Mesenchymal stem cell (in vitro differentiated cells and primary cell): ENCODE measurements at places on chromosomes 5 and 9.

- H3K4me3 ChIP-seq: no peak overlapping the region
- H3K27me3 ChIP-seq: no peaks in the 10 kb centered on the region
- no peak overlapping the region for H3K27ac ChIP-seq
- H3K36me3 ChIP-seq: no peaks in the 10 kb centered on the region
Observed at GRCh38 chr9:72453797-72454196, 67.6 kb upstream of the TMC1 start.

DNA sequence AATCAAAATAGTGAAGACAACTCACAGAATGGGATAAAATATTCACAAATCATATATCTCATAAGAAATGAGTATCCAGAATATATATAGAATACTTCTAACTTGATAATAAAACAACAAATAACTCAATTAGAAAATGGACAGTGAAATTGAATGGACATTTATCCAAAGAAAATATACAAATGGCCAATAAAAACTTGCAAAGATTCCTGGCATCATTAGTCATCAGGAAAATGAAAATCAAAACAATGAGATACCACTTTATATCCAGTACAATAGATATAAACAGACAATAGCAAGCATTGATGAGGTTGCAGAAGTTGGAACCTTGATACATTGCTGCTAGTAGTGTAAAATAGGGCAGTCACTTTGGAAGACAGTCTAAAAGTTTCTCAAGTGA lies 12.8 kb upstream of the TLR4 start:
- no peaks in the 10 kb centered on the region for H3K4me1 ChIP-seq
- H3K36me3 ChIP-seq: no peaks in the 10 kb centered on the region
- no peaks in the 10 kb centered on the region for H3K27me3 ChIP-seq
- no peak overlapping the region for H3K4me3 ChIP-seq
- H3K27ac ChIP-seq: no peak overlapping the region
- DNase-seq: no peak

DNA sequence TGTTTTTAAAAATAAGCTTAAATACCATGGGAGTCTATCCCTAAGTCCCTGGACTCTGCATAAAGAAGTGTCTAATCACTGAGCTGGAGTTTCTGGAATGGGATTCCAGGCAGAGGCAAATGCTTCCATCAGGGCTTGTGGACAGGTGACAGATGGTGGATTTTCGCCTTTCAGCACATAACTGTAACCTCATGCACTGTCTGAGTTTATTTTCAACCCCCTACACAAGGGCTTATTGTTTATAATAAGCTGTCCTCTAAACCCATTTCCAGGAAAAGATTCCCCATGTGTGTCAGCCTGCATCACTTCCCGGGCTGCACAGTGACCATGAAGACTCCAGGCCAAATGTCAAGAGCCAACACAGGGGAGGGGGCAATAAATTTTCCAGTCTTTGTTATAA lies 264.0 kb downstream of the PIK3R1 start:
- H3K4me3 ChIP-seq: no peak overlapping the region
- DNase-seq: peak; percentile 67

DNA sequence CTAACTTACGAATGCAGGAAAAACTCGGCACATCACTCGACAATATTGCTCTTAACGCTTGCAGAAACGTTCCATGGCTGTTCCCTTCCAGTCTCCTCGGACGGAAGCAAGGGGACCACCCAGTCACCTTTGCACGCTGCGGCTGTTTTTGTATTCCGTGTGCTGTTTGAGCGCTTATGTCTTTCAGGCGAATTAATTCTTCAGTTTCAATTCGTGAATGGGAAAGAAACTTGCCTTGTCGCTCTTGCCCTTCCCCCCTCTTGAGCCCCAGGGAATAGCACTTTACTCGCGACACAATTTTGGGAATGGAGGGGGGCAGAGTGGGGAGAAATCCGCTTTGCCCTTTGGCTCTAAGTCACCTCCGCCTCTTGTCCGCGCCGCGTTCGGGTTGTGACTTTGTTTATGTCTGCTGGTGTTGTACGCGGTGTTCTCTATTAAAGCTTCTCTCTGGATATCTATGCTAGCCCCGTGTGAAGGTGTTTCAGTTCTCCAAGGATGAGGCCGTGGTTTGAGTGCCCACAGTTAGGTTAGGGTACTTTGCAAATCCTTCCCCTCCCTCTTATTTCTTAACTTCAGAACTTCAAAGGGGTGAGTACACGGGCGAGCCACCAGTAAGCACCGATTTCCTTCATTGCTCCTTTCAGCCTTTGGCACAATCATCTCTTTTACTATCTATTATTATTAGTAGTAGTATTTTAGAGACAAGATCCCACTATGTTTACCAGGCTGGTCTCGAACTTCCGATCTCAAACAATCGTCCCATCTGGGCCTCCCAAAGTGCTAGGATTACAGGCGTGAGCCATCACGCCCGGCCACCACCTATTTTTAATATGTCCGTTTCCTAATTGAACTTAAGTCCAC lies 2.7 kb downstream of the FOXB2 start:
- H3K27me3 ChIP-seq: peaks cover 93% of the 10 kb centered on the region
- no peak overlapping the region for H3K4me3 ChIP-seq
- H3K36me3 ChIP-seq: no peaks in the 10 kb centered on the region

DNA sequence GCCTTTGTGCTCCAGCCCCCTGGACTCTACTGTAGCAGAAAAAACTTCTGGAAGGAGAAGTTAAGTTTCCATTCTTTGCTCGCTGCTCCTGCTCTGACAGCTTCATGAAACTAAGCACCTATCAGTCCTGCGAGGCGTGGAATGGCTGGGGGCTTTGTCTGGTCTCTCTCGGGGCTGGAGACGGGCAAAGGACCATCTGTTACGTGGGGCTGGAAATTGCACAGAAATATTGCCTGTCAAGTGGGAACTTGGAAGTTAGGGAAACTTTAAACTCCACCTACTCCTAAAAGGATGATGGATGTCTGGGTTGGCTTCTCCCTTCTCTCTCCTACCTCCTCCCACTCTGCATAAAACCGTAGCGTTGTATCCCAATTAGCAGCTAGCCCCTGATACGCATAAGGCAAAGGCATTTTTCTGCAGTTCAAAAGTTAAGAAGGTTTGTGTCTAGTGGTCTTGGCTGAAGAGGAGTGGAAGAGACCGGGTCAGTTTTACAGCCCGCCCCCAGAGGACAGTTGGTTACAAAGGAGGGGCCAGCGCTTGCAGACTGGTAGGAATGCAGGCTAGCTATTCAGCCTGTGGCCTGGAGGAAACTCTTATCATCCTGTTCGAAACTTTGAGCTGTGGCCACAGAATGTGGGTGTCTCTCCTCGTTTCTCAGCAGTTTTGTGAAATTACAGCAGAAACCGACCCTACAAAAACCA lies 1.3 kb downstream of the FBXL7 start:
- H3K4me3 ChIP-seq: peak overlapping the region; percentile 73
- peak; percentile 91 for DNase-seq
- H3K27me3 ChIP-seq: peaks cover under 1% of the 10 kb centered on the region

DNA sequence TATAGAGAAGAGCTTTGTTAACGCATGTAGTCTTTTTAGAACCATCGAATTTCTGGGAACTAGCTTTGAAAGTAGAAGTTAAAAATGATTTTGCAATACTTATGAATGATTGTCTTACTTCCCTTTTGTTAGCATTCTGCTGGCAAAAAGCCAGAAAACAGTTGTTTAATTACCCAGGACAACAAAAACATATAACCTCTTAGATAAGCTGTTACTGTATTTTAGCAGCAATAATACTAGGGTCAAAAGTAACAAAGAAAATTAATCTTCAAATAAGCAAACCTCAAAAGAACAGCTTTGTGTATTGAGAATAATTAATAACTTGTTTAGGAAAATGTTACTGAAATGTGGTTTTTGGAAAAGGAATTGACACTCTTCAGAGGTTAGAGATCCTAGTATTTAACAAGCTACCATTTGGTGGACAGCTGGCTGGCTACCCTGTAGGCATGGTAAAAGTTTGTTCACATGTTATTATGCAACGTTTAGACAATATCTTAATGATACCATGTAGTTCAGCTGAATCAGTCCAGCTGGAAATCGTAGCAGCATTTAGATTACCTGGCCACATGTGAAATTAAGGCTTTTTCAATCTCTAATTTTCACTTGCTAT lies 3.8 kb downstream of the FGF10 start:
- no peak overlapping the region for H3K27ac ChIP-seq
- no peak overlapping the region for H3K4me3 ChIP-seq
- no peaks in the 10 kb centered on the region for H3K36me3 ChIP-seq
- H3K4me1 ChIP-seq: peaks cover 12% of the 10 kb centered on the region
- peaks cover 36% of the 10 kb centered on the region for H3K27me3 ChIP-seq

- H3K4me3 ChIP-seq: no peak overlapping the region
- H3K27ac ChIP-seq: peak overlapping the region; percentile 98
- no peaks in the 10 kb centered on the region for H3K36me3 ChIP-seq
- peaks cover 19% of the 10 kb centered on the region for H3K4me1 ChIP-seq
- H3K27me3 ChIP-seq: no peaks in the 10 kb centered on the region
Observed at GRCh38 chr5:151697452-151697851, 10.7 kb upstream of the SPARC start.
